ENCODE measurements at places on chromosomes 4 and X.

- DNase-seq = no peak
These were observed 59.9 kb upstream of the PDGFRA start for GRCh38 chr4:54169176-54169575.

DNA sequence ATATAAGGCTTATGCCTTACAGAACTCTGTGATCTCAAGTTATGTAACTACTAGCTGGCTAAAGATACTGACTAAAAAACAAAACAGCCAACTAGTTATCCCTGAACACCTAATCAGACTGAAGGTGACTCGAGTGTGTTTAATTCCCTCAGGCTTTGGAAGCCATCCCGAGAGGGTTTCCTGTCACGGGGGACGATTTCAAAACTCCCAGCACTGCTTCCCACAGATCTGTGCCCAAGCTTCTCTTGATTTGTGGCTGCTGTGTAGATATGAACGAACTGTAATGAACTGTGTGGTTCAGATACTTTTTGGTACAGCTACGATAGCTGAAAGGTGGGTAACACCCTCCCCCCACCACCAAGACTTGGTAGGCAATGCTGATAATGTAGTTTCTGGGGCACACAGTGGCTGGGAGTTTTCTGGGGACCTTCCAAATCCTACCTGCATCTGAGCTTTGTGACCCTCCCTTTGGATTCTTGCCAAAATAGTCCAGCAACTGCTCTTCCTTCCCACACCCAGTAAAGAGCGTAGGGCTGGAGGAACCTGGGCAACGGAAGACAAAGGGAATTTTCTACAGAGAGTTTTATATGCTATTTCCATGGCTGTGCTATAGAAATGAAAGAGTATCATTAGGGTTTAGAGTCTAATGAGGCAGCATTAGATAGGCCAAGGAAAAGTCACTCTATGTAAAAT lies 148.8 kb downstream of the MGST2 start:
- DNase-seq = no peak

- peak; percentile 35 for DNase-seq
These were observed 637 bp downstream of the AMER1 start for GRCh38 chrX:64204701-64205440.

DNA sequence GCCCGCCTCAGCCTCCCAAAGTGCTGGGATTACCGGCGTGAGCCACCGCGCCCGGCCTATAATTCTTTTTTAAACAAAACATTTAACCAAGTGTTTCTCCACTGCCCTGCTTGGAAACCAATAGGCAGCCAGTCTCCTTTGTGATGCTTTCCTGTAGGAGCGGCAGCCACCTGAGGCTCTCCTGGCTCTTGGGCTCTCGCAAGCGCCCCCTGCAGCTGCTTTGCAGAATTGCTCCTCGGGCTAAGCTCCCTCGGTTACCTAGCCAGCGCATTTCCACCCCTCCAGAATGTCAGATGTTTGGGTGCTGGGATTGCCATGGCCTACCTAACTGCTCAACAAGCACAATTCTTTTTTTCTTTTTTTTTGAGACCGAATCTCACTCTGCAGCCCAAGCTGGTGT lies 7.7 kb downstream of the S100P start:
- DNase-seq = no peak

- DNase-seq = no peak
These were observed 152.7 kb downstream of the C4orf33 start for GRCh38 chr4:129248621-129249020.

Data from GM12891 (cell line).